ENCODE measurements at places on chromosomes 6 and 20.

GRCh38 chr6:41200901-41201763, at the start of gene TREML2:
Gene TREML2 (minus strand): TSS chr6:41201149. CDS start chr6:41201008, 141 bp downstream.
- no peak for DNase-seq

DNA sequence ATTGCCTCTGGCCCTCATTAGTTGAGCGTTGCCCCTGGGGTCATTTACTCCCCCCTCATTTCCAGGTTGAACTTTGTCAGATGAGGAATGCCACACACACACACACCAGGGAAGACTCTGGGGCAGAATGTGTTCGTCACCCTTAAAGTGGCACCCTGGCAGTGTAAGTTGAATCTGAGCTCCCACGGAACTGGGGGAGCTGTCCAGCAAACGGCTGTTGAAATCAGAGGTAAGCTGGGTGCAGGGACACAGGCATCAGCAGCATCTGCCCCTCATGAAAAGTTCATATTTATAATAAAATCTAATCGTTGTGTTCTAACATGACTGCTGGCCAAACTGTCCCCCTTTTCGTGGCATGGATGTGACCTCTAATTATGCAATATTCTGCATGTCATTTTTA, 4.3 kb upstream of the MC3R start:
- DNase-seq = no peak

- DNase-seq = no peak
Measured at GRCh38 chr6:56050530-56051201, 175.3 kb upstream of the BMP5 start.

GRCh38 chr6:151387175-151387970, 4.0 kb downstream of the ZBTB2 start:
- no peak for DNase-seq

DNA sequence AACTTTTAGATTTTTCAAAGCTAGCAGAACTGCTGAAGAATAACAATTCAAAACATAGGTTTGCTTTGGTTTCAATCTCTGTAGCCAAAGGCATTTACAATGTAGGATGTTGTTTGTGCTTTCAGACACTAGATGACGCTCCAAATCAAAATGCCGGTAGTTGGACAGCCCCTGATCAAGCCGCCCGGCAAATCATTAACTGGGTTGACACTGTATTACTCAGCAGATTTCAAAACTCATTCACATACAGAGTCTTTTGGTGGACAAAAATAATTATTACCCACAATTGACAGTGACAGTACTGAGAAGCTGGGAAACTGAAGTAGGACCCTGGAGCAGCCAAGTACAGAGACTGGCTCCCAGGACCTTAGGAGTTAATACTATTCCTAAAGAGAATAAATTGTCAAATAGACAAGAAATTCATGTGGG, 21.3 kb upstream of the HFE start:
- DNase-seq = peak; percentile 74

GRCh38 chr6:33288141-33288920, 708 bp downstream of the WDR46 start:
- no peak for DNase-seq

DNA sequence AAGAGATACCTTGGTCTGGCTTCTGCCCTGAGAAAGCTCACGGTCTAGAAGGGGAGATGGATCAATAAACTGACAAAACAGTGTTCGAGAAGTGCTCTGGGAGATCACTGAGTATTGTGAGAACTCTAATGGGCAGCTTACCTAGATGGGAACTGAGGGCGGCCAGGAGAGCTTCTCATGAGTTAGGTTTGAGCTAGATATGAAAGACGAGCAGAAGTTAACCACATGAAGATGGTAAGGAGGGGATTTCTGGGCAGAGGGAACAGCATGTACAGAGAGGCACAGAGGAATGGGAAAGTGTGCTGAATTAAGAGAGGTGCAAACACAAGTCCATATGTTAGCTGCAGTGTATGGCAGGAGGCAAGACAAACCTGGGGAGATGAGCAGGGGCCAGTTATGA, 11.9 kb downstream of the ZFAND3 start:
- no peak for DNase-seq

DNA sequence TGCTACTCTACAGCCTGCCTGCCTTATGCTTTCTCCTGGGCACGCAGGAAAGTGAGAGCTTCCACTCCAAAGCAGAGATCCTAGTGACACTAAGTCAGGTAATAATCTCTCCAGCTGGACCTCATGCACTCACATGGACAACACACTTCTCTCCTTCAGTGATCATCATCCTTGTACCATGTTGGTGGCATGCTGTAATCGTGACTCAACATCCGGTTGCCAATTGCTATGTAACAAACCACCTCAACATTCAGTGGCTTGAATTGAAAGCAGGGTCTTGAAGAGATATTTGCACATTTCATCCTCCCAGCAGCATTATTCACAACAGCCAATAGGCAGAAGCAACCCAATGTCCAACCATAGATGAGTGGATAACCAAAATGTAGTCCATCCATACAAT, 40.3 kb upstream of the PPP1R3G start:
- no peak for DNase-seq

DNA sequence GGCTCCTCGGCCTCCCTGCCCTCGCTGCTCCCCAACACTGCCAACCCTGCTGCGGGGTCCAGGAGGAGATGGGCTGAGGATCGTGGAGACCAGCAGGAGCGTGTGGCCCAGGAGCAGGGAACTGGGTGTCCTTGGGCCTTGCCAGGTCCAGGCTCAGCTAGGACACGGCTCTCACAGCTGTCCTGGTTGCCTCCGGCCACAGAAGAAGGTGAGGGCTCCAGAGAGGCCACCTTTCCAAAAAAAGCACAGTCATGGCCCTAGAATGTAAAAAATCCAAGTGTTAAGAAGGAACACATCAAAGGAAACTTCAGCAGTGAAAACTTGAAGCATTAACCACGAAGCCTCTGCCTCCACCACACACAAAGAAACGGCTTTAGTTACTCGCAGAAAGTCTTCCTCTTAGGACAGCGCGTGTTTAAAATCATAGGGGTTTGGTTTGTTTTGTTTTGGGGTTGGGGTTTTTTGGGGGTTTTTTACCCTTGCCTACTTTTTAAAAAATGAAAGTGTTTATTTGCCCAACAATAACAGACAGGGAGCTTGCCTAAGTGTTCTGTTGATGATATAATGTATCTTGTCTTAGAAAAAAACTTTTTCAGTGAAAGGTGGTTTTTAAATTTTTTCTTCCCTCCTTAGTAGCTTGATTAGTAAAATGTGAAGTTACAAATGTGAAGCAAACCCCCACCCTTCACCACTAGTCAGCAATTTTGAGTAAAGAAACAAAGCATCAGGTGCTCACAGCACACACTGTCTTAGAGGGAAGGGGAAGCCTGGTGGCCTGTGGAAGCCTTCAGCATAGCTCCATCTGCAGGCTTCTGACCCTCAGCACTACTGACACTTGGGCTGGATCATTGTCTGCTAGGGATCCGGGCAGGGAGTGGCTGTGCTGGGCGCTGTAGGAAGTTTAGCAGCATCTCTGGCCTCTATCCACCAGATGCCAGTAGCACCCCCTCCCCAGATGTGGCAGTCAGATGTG, 60.0 kb downstream of the PTPN1 start:
- DNase-seq = no peak

DNA sequence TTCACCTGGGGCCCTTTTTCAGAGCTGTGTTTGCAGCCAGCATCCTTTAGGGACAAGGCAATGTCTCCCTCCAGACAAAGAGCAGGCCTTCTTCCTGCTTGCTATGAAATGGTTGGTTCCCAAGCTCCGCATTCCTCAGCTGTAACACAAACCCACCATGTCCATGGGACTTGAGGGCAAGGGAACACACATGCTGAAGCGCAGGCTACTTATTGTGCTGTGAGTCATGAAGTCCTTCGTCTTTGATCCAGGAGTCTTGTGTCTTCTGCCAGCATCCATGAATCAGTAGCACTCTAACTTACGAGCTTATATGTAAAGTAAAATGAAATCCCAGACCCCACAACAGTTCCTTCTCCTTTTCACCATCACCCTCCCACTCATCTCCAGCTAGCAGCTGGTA, 59.0 kb downstream of the ANKRD60 start:
- no peak for DNase-seq

GRCh38 chr6:1390133-1390945, 963 bp downstream of the FOXF2 start:
- no peak for DNase-seq

DNA sequence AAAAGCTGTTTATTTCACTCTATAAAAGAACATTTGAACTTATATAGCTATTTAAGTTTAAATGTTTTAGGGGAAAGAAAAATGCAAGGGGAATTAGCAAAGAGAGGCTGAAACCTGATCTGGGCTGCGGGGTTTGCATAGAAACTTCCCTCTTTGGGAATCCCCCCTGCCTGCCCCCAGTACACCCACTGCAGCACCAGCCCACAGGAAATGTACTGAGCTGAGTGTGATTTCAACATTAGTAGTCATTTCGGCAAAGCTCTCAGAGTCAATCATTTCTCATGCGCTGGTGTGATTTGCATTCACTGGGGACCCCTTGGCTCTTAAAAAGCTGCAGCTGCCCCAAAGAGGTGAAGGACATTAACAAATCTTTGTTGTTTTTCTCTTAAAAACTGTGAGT, 859.4 kb downstream of the MAFB start:
- no peak for DNase-seq

- no peak for DNase-seq
Measured at GRCh38 chr6:42709871-42710270, 12.5 kb downstream of the PRPH2 start.

All from naive thymus-derived CD8-positive, alpha-beta T cell (primary cell).